Right ventricle myocardium superior (tissue), 1 donor: ENCODE measurements at places on chromosomes 7 and 10. TPM values are rescaled to one million over a fixed set of nuclear protein-coding genes. Genes with fewer than 3 reads are reported as not detected.

The CYP3A5 gene
- not detected for total RNA-seq

- no peak for DNase-seq
Measured at GRCh38 chr7:116621649-116622048, 50.3 kb upstream of the MET start.

- DNase-seq: no peak
Measured at GRCh38 chr10:59434463-59435321, 72.3 kb upstream of the FAM13C start.

The ANTXRL gene
- total RNA-seq: not detected

The GIMAP1 gene
- 5.6 TPM for total RNA-seq

DNA sequence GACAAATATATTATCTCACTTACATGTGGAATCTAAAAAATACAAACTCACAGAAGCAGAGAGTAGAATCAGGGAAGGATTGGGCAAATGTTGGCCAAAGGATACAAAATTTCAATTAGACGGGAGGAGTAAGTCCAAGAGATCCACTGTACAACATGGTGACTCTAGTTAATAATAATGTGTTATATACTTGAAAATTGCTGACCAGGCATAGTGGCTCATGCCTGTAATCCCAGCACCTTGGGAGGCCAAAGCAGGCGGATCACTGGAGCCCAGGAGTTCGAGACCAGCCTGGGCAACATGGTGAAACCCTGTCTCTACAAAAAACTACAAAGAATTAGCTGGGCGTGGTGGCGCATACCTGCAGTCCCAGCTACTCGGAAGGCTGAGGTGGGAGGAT lies 16.4 kb downstream of the MTERF1 start:
- DNase-seq: no peak

DNA sequence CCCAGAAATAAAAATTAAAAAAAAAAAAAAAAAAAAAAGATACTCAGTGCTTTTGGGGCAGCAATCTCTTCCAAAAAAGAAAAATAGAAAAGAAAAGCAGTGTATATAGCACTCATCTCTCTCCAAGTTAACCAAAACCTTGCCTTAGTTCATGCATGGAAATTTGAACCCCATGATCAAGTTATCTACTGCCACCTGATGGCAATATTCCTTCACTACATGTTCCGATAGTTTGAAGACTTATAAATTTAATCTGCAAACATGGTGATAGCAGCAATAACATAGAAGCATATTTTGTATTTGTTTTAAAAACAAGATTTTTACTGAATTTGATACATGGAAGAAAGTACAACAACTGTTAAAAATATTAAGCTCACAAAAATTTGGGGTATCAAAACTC lies 48.6 kb upstream of the SLIT1 start:
- no peak for DNase-seq

The OR2A1 gene
- not detected for total RNA-seq

The TRIM4 gene
- total RNA-seq: 6.9 TPM

DNA sequence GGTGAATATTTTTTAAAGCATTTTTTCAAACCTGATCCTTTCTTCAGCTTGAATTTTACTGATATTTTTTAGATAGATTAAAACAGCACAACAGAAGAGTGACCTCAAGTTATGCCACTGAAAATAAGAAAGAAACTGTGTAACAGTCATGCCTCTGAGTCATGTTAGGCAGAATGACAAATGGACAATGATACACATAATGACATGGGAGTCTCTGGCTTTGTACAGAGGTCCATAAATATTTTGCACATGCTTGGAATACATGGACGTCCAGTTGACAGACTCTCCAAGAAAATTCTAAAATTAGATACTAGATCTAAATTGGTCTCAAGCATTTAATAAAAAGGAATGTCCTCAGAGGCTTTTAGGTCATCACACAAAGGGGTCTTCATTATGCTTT lies 21.9 kb upstream of the SEMA3A start:
- no peak for DNase-seq

GRCh38 chr10:124955243-124955642 lies 13.3 kb downstream of the ZRANB1 start:
- DNase-seq: no peak

DNA sequence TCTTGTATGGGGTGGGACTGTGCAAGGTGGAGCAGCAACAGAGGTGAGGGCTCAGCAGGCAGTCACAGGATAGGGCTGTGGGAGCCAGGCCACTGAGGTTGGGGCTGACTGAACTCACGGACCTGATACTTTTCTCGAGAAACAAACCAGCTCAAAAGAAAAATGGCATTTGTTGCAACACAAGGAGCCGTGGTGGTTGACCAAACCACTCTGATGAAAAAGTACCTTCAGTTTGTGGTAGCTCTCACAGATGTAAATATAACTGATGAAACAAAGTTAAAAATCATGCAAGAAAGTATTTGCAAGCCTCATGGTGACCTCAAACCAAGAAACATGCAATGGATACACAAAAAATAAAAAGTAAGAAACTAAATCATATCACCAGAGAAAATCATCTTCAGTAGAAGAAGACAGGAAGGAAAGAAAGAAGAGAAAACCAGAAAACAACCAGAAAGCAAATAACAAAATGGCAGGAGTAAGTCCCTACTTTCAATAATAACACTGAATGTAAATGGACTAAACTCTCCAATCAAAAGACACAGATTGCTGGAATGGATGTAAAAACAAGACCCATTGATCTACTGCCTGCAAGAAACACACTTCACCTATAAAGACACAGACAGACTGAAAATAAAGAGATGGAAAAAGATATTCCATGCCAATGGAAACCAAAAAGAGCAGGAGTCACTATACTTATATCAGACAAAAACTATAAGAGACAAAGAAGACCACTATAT lies 48.9 kb upstream of the DUSP5 start:
- no peak for DNase-seq
